ENCODE measurements at places on chromosomes 13 and 19.

DNA sequence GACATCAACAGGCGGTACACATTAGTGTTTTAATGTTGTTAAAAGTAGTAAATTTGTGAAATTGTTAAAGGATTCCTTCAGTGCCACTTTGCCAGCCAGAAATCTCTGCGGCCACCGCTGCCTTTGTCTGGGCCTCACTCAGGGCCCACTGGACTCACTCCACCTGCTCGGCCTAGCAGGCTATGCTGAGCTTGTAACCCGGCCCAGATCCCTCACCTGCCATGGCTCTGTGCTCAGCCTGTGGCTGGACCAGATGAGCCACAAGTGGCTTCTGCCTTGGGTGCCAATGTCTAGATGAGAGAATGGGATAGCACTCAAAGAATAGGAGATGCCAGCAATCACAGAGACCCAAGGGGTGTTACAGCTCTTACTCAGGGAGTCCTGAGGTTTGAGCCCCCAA is 1228.0 kb downstream of the DIAPH3 start:
- no peak for DNase-seq

- DNase-seq: no peak
Measured at GRCh38 chr19:10550336-10550735, 6.6 kb downstream of the ATG4D start.

- DNase-seq: no peak
Measured at GRCh38 chr19:18761531-18762110, 29.5 kb downstream of the COMP start.

DNA sequence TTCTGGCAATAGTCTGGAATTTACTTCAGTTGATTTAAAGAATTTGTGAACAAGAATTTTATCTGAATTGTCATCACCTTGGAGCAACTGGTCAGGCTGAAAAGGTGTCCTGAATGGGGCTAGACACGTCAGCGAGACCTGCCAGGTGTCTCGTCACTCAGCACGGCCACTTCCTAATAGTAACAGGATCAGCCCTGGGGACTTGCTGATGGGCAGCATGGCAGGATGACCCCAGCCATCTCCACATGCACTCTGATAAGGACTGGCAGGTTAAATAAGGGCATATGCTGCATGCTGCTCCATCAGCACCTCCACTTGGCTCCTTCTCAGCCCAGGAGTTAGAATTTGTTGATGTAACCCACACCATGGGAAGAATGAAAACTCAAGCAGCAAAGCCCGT is 224.2 kb downstream of the FOXO1 start:
- no peak for DNase-seq

- peak; percentile 18 for DNase-seq
Measured at GRCh38 chr19:47444388-47444821, 25.1 kb upstream of the MEIS3 start.

DNA sequence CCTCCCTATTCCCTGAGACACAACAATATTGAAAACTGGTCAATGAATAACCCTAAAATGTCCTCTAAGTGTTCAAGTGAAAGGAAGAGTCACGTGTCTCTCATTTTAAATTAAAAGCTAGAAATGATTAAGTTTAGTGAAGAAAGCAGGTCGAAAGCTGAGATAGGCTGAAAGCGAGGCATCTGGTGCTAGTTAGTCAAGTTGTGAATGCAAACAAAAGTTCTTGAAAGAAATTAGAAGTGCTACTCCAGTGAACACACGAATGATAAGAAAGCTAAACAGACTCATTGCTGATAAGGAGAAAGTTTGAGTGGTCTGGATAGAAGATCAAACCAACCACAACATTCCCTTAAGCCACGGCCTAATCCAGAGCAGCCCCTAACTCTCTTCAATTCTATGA is 99.4 kb upstream of the ZNF507 start:
- no peak for DNase-seq

GRCh38 chr13:50678464-50679162 is 164.9 kb downstream of the DLEU7 start:
- DNase-seq: no peak

- no peak for DNase-seq
Measured at GRCh38 chr13:30898678-30899241, 7.3 kb upstream of the MEDAG start.

- no peak for DNase-seq
Measured at GRCh38 chr19:39405958-39406655, 540 bp upstream of the ZFP36 start.
